ENCODE measurements at places on chromosomes 2 and 18.

DNA sequence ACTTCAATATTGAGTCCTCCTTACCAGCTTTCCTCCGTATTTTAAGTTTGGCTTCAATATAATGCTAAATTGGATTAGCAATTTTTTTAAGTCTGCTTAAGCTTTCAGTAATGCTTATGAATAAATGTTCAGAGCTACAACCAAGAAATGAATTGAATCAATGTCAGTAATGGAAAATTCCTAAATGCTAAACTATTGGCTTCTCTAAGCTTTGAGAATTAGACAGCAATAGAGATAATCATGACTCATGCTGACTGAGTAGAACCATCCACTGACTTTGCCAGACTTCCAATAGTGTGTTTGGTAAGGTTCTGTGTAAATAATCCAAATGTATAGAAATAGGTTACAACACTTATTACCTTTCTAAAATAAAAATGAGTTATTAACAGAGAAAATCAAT, 8.9 kb upstream of the PDE1A start:
- no peak for DNase-seq

DNA sequence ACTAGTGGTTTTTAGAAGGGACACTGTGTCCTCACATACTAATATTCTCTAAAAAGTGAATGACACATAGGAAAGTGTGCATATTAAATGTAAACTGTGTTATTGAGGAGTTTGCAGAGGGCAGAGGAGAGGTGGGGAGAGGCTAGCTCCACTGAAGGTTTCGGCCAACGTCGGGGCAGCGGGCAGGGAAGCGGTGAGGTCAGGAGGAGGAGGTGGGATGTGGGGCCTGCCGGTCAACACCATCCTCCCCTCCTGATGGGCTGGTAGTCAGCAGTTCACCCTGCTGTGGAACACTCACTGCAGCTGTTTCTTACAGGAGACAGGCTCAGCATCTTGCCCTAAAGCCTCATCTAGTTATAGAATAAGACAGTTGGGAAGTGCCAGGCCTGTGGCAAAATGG, 74.2 kb downstream of the ARHGEF4 start:
- no peak for DNase-seq

GRCh38 chr2:25853038-25853638, 25.1 kb downstream of the ASXL2 start:
- DNase-seq: no peak

DNA sequence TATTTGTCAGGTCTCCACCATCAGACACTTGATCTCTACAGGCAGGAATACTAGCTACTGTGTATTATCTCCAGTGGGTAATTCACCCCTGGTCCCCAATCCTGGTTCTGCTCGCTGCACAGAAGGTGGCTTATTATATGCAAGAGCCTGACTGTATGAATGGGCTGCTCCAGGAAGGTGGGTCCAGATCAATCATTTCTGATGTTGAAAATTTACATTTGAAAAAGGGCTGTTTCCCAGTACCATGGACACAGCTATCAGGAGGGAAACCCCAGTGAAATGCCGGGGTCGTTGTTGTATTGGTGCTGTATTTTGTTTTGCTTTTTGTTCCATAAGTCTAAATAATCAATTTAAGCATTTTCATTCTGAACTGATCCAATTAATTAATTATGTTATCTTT, 367.6 kb downstream of the RND3 start:
- no peak for DNase-seq

- DNase-seq: peak; percentile 55
These were observed 13.0 kb downstream of the ODC1 start for GRCh38 chr2:10434886-10435819.

DNA sequence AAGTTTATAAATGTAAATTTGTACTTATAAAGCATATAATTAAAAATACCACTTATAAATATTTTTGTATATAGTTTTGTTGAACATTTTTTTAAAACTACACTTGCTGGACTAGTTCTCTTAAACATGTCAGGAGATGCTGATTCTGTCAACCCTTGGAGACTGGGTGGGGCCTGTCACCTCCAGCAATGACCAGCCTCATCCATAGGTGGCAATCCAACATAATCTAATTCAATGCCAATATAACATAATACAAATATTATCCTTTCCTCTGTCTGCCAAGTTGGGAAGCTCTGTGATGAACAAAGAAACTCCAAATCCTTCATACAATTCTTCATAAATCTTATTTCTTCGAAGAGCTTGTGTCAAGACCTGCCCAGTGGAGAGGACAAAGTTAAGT, 140.4 kb downstream of the RBMS1 start:
- peak; percentile 11 for DNase-seq

GRCh38 chr2:67050622-67051021, 346.5 kb upstream of the ETAA1 start:
- no peak for DNase-seq

- no peak for DNase-seq
These were observed 81.5 kb downstream of the XDH start for GRCh38 chr2:31333046-31333445.

- DNase-seq: no peak
These were observed 431.6 kb downstream of the METTL4 start for GRCh38 chr18:2139691-2140090.

DNA sequence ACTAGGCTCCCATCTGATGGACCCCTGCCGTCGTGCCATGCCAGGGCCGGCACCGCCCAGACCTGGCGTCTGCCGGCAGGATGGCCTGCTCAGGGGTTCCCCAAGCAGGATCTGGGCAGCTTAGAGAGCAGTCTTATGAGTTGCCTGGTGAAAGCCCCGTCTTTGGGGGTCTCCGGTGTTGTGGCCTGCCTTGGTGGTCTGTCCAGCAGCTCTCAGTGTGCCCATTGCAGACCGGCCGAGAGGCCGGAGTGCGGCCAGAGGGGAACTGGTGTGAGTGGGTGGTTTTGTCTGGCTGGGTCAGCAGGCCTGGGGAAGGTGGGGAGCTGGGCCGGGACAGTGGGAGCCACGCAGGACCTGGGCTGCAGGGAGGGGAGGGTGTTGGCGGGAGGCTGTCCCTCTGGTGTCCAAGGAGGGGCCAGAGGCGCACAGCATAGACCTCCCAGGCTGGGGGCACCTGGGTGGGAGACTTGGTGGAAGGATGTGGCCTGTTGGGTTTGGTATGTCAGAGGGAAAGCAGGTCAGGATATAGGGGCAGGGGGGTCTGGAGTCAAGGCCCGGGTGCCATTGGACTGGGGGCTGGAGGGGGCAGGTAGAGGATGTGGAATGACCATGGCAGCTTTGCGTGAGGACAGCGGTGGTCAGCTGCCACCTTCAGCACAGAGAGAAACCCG, 16.5 kb downstream of the GPC1 start:
- no peak for DNase-seq

GRCh38 chr2:29314816-29315571, 199.8 kb downstream of the CLIP4 start:
- DNase-seq: no peak

- DNase-seq: no peak
These were observed 77.3 kb downstream of the FIGN start for GRCh38 chr2:163658556-163658955.

DNA sequence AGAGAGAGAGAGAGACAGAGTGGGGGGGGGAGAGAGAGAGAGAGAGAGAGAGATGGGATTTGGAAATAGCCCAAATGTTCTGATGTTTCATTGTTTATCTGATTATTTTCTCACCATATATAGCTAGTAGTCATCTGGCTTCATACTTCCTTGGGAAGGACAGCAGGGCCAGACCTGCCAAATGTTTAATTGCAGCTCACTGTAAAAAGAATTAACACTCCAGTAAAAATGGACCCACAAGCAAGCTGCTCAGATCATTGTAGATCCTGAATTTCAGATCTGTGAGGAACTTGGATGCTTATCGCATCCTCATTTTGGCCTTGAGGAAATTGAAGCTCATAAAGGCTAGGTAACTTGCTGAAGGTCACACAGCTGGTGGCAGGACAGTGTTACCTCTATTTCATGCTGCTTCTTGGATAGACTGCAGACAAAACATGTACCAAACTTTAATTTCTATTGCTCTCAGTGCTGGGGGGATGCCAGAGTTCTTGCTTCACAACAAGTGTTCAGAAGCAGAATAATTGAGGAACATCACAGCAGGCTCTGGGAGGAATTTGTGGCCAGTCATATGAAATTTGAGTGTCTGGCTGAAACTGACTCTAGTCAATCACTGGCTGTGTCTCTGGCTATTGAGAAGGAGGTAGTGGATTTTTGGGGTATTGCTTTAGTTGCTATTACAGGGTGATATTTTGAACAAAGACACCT, 223.5 kb downstream of the PIK3C3 start:
- DNase-seq: no peak

DNA sequence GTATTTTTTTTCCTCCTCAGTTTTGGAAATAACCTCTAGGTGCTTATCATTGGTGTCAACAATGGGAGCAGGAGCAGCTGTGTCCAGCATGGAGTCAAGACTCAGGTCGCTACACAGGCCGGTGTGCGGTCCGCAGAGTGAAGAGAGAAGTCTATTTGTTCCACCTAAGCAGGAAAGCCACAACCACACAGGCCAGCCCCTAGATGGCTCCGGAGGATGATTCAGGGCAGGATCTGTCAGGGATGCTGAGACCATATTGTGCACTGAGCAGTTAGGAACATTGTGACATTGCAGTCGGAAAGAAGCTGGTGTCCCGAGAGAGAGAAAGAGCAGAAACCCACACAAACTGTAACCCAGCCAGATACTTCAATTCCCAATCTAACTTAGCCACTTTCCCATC, 136.9 kb downstream of the GAREM1 start:
- no peak for DNase-seq

DNA sequence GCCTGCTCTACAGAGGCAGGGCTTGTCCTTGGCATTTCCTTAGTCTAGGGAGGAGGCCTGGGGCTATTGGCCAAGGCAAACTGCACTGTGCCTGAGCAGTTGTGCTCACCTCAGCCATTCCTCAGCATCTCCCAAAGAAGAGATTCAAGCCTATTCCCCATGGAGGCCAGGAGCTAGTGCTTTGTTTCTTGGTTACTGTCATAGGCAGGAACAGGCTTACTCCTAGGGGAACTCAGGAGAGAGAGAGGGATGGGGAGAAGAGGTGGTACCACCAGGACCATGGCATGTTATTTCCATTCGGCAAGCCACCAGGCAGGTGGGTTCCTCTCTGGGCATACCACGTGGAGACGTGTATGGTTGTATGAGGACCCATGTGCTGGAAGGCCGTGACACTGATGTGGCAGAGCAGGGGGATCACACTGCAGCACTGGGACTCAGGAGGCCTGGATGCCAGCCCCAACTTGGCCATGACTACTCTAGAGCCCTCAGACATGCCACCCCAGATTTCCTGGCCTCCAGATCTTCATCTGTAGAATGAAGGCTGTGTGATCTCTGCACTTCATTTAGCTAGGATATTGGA, 233.7 kb downstream of the LOXHD1 start:
- DNase-seq: no peak

DNA sequence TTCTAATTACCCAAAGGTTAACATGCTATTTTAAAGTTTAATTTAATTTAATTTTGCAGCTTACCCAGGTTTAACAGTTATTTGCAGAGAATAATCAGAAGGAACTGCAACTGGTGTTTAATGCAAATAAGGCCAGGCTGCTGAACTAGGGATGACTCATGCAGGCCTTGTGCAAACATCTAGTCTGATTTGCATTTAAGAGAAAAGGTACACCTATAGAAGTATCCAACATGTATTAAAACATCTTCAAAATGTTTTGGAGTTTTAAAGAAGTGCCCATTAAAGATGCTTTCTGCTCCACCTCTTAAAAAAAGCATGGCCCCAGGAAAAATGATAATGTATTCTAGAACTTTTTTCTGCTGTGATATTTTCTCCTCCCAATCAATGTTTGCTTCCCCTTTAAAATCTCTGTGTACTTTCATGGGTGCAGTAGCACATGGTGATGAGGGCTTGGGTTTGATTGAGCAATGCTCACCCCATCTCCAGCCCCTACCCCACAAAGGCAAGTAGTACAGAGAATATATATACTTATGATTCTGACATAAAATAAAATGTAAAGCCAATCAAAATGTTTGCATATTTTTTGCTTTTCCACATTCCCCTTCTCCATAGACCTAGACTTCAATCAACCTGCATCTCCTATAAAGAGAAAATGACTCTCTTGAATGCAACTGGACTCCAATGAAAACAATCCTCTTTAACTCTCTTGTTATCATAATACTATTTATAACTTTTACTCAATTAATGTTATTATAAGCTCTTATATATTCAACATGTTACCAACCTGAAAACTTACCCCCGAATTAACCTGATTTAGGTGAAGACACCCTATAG, 54.1 kb downstream of the ATP8B1 start:
- DNase-seq: no peak

DNA sequence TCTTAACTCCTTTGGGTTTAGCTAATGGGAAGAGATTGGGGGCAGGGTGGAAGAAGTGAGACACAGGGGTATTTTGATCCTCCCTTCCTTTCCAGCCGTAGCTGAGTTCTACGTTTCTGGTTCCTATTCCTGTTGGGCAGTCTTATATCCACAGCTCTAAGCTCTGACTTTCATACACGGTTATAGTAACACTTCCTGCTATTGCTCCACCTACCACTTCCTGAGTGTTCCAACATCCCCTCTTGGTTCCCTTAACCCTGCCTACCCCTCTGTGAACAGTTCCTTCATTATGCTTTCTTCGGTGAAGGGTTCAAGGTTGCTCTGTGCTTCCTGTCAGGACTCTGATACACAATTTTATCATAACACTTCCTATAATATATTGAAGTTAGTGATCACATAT, 205.1 kb downstream of the DNAH7 start:
- DNase-seq: no peak

DNA sequence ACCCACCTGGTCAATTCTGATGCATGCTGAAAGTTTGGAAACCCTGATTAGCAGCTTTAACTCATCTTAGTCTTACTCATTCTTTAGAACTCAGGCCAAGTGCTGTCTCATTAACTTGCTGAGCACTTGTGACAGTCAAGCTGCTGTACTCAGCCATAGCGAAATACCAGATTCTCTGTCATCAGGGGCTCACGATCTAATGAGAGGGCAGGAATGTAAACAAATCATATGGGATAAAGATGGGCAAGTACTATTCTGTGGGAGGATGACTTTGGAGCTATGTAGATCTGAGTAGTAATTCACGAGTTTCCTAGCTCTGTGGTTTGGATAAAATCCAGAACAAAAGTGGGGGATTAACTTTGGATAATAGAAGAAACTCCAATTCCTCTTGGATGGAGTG, 376.6 kb downstream of the HRH4 start:
- no peak for DNase-seq

DNA sequence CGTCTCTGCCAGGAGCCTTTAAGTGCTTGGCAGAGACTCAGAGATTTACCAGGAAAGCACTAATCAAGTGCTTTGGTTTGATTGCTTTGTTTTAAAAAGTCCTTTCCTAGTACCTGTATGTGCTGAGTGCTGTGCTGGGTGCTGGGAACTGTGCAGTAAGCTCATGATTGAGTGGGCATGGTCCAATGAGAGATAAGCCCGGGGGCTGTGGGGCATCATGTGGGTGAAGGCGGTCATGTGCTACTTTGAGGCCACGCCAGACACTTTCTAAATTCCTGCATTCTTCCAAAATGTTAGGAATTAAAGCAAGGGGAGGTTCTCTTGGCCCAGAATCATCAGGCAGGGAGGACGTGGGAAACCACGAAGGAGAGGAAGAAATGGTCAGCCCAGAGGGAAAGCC, 109.0 kb downstream of the ACAA2 start:
- DNase-seq: no peak

GRCh38 chr18:53785811-53786210, 438.7 kb downstream of the MBD2 start:
- no peak for DNase-seq
